ENCODE measurements at places on chromosomes 7 and 10.

GRCh38 chr7:36620166-36620708 is 104.1 kb downstream of the AOAH start:
- no peak for DNase-seq

DNA sequence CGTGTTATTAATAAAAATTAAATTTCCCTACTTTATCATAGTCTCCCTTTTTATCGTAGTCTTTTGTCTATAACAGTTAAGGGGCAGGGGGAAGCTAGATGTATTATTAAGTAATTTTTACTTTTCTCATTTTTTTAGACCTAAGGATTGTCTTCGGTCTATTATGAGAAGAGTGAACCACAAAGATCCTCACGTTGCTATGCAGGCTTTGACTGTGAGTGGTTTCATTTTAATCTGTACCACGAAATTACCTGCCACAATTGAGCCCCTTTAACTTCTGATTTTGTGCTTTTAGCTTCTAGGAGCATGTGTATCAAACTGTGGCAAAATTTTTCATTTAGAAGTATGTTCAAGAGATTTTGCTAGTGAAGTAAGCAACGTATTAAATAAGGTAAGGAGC is 40.6 kb downstream of the STAM start:
- no peak for DNase-seq

DNA sequence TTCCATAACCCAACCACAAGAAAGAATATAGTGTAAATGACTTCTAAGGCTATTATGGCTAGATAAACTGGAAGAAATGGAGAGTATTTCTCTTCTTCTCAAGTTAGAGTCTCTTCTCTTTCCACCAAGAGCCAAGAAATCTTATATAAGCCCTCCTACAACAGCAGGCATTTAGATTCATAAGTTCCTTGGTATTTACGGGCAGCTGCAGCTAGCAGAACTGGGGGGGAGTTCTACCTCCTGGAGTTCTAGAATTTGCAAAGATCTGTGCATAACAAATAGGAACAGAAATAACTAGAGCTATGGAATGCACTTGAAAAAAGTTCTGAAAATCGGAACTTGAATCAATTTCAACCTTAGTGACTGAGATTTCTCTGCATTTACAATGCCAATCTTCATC is 715.2 kb upstream of the GRM3 start:
- no peak for DNase-seq

- DNase-seq, result no peak
Observed at GRCh38 chr10:114708717-114709335, 50.8 kb upstream of the ABLIM1 start.

DNA sequence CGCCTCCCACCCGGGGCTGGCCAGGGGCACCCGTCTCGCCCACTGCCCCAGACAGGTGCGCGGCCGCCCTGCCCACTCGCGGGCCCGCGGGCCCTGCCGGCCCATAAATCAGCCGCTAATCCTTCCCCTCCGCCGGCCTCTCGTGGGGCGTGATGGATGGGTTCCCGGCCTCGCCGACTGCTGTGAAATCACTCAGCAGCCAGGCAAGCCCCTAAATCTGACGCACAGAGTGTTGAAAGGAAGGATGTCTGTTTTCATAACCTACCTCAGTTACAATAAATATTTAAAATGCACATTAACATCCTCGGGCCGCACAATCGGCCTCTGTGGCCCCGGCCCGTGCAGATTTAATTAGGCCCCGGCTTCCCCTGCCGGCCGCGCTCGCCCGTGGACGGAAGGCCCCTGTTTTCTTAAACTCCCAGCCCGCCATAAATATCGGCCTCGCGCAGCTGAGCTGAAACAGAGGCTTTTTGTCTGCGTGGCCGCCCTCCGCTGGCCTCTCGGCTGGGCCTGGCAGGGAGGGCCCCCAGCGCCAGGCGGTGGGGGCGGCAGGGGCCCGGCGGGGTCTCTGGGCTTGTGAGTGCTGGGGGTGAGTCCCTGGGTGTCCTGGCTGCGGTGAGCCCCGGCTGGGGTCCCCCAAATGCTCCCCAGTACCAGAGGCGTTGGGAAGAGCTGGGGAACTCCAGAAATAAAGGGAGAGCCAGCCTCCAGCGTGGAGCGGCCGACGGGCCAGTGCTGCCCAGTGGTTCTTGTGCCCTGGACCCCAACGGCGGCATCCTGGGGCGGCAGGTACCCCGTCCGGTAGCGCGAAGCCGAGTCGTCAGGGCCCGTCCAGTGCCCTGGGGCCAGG is 90.7 kb downstream of the UNCX start:
- DNase-seq, result no peak

GRCh38 chr7:135827391-135827790 is 78.8 kb upstream of the FAM180A start:
- no peak for DNase-seq

GRCh38 chr7:5232485-5232837 is 42.4 kb downstream of the WIPI2 start:
- no peak for DNase-seq

- DNase-seq, result no peak
Observed at GRCh38 chr7:81120803-81121202, 202.0 kb upstream of the SEMA3C start.

DNA sequence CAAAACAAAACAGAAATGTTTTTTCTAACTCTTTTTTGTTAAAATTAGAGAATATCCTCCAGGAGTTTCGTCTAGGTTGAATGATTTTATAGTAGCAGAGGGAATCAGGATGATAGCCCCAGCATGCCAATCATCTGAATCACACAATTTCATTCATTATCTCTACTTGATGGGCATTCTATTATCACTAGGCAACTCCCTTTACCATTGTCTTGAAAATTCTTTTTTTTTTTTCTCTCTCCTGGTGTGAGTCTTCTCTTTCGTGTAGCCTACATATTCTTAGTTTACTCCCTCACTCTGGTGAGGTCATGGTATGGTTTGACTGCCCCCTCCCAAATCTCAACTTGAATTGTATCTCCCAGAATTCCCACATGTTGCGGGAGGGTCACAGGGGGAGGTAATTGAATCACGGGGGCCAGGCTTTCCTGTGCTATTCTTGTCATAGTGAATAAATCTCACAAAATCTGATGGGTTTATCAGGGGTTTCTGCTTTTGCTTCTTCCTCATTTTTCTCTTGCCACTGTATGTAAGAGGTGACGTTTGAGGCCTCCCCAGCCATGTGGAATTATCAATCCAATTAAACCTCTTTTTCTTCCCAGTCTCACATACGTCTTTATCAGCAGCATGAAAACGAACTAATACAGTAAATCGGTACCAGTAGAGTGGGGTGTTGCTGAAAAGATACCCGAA is 105.0 kb downstream of the OTUD1 start:
- DNase-seq, result no peak

GRCh38 chr7:132603220-132603833 is 27.1 kb upstream of the PLXNA4 start:
- DNase-seq, result no peak

DNA sequence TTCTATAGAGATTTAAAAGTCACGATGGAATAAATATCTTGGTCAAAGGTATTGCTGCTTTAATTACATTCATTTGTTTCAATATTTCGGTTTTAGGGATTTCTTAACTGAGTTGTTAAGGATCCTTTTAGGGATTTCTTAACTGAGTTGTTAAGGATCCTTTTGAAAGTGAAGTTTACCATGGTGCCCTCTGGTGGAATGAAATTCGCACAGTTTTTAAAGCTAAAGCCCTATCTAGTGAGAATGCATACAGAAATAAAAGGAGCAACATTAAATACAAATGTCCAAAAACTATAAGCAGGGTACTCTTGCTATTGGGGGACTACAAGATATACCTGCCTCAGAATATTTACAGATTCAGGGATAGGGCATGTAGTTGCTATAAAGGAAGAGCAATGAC is 193.7 kb downstream of the RNLS start:
- no peak for DNase-seq

DNA sequence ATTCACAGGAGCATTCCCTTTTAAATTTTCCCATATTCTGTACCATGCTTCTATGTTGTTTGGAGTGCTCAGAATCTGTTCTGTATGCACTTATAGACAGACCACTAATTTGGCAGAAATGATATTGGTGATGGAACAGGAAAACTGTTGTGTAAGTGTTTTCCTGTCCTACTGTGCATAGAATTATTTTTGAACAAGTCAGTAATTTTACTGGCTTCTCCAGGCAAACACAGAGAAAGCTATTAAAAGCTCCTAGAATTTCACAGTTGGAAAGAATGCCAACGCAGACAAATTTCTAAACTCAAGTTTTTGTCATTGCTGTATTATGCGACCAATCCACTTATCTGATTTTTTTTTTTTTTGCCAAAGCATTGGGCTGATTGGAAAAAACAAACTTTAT is 55.7 kb downstream of the ANKMY2 start:
- DNase-seq, result no peak

DNA sequence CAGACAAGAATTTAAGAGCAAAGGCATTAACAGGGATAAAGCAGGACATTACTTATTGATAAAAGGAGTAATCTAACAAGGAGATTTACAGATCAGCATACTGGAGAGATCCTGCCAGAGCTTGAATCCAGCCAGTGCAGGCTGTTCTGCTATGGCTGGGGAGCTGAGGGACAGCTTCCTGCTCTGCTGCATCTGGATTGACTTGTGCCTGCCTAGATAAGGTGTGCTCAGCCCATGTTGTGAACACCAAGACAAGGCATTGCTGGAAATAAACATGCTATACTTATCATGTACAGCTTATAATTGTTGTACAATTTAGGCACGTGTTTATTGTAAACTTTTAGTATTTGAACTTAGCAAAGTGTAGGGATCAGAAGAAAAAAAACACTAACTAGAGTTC is 71.7 kb downstream of the HIF1AN start:
- DNase-seq, result no peak

DNA sequence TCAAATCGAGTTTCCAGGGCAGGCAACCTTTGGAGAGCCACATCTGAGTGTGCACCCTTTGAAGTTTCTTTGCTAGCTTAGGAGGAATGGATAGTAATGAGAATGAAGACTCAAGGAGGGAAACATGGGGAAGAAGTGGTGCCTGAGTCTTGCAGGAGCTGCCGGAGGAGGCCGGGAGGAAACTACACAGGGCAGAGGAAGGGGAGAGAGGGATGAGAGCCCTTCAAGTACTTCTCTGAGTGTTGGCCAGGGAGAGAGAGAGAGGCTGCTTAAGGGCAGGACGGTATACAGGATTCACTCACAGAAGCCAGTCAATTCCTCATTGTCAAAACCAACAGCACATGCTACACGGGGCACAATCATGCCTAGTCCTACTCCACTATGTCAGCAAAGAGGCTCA is 74.4 kb upstream of the ZNRF2 start:
- DNase-seq, result no peak

GRCh38 chr7:74203956-74204618 is 5.7 kb upstream of the LAT2 start:
- no peak for DNase-seq

- DNase-seq, result no peak
Observed at GRCh38 chr10:23436983-23437382, 1.9 kb upstream of the OTUD1 start.

DNA sequence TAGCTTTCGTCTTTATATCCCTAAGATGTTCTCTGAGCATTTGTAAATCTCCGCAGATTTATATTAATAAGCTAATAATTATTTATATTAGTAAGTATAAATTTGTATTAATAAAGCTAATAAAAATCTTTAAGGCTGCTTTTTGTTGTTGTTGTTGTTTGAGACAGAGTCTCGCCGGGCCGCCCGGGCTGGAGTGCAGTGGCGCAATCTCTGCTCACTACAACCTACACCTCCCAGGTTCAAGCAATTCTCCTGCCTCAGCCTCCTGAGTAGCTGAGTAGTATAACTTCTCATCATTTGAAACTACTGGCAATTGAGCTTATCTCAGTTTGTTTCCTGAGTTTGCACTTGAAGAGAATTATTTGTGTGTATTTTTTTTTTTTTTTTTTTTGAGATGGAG is 5.1 kb upstream of the ZRANB1 start:
- DNase-seq, result no peak

GRCh38 chr10:17847585-17848296 is 38.6 kb downstream of the MRC1 start:
- DNase-seq, result no peak

GRCh38 chr10:91420868-91421267 is 10.7 kb downstream of the HECTD2 start:
- DNase-seq, result no peak

DNA sequence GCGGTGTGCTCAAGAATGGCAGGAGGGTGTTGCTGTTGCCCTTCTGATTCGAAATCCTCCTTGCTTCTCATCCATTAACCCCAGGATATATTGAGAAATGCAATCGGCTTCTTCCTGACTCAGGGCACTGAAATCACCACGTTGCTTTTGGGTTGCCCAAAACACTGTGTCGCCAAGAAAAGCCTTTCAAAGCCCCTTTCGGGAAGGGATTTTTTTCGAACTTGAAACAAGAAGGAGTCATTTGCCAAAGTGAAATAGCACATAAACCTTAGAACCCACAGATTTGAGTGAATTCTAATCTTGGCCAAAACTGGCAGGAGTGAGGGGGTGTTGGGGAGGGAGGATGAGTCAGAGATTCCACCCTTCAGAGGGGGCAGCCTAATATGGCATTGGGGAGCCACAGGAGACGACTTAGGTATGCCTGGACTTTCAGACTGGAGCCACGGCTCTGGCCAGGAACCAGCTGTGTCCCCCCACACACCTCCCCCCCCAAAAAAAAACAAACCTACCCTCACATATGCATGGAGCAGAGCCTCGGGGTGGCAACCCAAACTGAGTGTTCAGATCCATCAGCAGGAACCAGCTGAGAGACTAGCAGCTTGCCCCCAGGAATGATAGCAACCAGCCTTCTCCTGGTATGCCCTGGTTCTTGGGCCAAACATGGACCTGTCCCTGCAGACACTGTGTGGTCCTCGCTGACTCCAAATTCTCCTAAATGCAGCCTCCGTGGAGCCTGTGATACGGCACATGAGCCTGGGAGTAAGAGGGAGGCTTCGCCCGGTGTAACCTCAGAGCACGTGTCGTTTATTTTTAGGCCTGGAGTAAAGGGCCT is 138.4 kb downstream of the FGFR2 start:
- DNase-seq, result no peak

DNA sequence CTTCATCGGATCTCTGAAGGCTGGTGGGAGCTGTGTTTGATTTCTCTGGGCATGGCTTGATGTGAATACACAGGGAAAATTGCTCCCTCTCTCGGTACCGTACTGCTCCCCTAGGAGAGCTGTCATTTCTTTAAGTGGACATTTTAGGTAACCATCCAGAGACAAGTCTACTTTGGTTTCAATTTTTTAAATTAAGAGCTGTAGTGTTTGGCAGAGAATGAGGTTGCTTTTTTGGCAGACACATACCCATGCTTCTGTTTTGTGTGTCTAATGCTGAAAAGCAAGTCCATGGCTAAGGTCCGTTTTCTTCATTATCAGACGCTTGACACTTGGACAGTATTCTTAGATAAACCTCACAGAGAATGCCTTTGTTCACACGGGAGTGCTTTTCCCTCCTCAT is 61.3 kb upstream of the TRIL start:
- DNase-seq, result no peak

- no peak for DNase-seq
Observed at GRCh38 chr7:114650491-114650890, 235.9 kb downstream of the FOXP2 start.

- no peak for DNase-seq
Observed at GRCh38 chr10:13860886-13861285, 274.1 kb downstream of the PRPF18 start.

Data from cortex of kidney (tissue), 1 donor.